ENCODE measurements at places on chromosomes 6 and 20.

DNA sequence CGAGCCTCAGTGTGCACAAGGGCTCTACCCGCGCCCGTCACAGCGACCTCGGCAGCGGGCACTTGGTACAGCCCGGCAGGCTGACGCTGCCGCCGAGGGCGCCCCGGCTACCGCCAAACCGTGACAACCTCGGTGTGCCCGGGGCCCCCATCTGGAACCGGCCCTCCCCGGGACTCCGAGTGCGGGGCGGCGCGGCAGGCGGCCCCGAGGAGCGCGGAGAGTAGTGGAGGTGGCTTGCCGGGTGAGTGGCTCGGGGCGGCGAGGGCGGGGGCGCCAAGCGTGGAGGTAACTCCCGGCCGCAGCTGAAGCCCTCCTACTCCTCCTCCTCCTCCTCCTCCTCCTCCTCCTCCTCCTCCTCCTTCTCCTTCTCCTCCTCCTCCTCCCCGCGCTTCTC is at the start of gene ISM1:
Gene ISM1, plus strand, starts transcription at position 371 of the 394 bp plus-strand sequence. CDS start 503 bp downstream, outside the sequence.
- DNase-seq, result no peak

GRCh38 chr6:1789092-1789491 is 179.4 kb downstream of the FOXC1 start:
- no peak for DNase-seq

GRCh38 chr20:8305449-8305978 is 173.4 kb downstream of the PLCB1 start:
- DNase-seq, result peak; percentile 28

DNA sequence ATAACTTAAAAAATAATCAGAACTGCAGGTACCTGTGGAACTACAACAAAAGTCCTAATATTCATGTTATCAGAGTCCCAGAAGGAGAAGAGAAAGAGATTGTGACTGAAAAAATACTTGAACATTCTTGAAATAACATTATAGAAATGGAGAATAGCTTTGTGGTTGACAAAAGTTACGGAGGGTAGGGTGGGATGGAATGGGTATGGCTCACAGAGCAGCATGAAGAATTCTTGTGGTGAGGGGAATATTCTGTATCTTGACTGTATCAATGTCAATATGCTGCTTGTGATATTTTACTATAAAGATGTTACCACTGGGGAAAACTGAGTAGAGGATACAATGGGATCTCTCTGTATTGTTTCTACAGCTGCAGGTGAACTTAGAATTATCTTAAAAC is 122.5 kb downstream of the DST start:
- no peak for DNase-seq

- DNase-seq, result no peak
Observed at GRCh38 chr20:23684261-23684660, 4.6 kb downstream of the CST4 start.

DNA sequence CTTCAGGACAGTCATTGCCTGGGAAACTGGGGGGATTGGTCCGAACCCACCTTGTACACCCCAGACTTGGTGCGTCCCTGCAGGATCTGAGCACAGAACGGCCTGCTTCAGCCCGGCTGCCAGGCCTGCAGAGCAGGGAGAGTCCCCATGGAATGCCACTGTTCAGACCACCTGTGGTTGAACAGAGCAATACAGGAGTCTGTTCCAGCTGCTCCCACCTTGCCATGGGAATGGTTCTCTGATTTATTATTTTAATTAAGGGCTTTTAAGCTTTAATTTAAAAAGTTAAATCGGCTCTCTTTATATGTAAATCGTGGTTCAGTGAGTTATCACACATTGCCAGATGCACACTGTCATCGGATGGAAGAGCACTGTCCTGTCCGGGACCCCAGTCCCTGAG is 310.4 kb downstream of the CDH4 start:
- no peak for DNase-seq

DNA sequence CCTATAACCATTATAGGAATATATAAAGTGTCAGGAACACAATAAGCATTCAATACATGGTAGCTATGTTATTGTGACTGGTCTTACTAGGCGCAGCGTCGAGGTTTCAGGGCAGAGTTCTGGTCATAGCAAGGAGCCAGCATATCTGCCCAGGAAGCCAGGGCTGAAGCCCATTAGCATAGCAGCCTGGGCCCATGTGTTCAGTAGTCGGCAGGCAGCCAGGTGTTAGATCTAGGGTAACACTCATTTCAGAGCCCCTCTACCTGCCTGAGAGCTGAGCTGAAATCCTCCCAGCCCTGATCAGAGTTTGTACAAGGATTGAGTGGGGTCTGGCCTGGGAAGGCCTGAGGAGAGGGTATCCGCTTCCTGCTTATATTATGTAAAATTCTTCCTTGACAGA is 32.1 kb downstream of the C20orf173 start:
- no peak for DNase-seq

DNA sequence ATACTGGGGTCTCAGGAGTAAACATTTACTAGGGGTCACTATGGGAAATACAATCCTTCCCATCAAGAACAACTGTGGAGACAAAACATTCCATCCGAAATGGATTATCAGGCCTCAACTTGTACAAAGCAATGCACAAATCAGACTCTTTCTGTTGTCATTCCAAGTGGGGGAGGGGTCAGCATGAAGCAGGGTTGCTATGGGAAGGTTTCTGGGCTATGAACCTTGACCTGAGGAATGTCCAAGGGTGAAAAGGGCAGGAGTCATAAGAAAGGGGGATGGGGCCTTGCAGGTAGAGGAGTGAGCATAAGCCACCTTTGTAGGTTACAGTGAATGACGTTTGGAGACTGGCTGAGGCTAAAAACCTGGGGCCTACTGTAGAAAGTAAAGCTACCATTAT is 3.1 kb downstream of the METTL24 start:
- no peak for DNase-seq

- no peak for DNase-seq
Observed at GRCh38 chr20:13809373-13809772, 24.5 kb downstream of the NDUFAF5 start.

- DNase-seq, result no peak
Observed at GRCh38 chr6:93562582-93562981, 143.2 kb upstream of the EPHA7 start.

DNA sequence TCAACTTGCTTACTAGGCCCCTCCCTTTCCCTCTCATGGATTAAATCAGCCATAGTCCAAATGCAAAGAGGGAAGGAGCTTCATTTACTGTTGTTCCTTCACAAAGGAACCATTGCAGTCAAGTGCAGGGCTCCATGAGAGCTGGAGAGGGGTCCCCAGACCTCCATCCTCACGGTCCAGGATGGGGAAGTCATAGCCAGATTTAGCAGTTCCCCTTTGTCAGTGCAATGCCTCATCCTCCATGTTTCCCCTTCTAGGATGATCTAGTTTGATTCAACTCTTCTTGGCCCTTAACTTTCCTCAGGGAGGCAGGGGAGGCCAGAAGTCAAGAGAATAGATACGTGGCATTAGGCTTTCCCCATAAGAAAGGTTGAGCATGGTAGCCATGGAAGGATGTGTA is 66.5 kb upstream of the FUCA2 start:
- no peak for DNase-seq

DNA sequence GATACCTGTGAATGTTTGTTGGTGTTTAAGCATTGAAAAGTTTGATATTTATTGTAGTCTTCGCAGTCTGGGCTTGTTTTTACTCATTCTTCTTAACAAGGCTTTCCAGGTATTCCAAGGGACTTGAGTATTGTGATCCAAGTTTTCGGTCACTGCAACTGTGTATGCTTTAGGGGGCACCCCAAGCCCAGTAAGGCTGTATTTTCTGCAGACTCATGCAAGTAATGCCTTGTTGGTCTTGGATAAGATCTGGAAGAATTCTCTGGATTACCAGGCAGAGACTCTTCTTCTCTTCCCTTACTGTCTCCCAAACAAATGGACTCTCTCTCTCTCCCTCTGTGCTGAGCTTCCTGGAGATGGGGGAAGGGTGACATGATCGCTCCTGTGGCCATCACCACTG is 82.1 kb downstream of the RFPL4B start:
- no peak for DNase-seq

DNA sequence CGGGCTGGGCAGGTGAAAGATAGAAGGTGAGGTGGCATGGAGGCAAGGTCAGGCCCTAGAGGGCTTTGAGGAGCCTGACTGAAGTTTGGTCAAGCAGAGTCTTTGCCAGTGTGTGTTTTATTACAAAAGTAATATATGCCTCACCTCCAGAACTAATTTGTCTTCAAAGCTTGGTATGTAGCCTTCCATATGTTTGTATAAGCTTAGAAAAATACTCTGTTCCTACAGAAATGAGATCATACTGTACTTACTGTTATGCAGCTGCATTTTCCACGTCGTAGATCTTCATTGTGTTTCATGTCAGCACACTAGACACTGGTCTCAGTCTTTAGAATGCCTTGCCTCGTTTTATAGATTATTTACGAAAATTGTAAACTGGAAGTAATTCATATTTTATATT is 61.8 kb downstream of the ANKS1A start:
- DNase-seq, result no peak

DNA sequence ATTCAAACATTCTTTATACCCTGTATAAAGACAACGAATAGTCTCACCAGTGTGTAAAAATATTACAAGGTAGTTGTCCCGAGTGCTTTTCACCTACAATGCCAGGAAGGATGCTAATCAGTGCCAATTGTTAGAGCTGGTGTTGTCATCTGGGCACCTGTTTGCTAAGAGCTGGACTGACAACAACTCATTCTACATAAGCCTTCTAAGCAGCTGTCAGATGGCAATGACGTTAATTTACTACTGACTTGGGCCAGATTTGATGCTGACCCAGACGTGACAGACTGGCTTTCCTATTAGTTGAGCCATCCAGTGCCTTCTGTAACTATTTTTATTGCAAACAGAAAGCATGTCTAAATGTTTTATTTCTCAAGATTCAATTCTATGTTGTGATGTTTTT is 355.2 kb downstream of the ADGRB3 start:
- DNase-seq, result no peak
